Activated gamma-delta T cell (primary cell): ENCODE measurements at places on chromosomes 7 and 10.

GRCh38 chr7:42460933-42461332 lies 223.9 kb upstream of the GLI3 start:
- no peak for DNase-seq

DNA sequence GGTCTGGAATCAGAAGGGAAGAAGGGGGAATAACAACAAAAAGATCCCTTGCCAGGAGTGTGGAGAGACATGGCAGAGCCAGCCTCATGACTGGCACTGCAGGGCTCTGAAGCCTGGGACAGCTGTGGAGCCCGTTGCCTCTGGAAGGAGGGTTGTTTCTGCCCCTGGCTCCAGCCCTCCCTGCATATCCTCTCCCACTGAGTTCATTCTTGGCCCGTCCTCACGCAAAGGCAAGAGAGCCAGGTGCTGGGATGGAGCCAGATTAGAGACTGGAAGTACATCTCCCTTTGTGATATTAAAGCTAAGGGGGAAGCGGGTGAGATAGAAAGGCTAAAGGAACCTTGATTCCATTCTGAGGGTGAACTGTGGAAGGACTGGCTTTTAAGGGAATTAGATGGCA lies 141.5 kb upstream of the NPVF start:
- DNase-seq, result no peak

- DNase-seq, result no peak
These were observed 7.4 kb upstream of the LAMB1 start for GRCh38 chr7:108010377-108010776.

DNA sequence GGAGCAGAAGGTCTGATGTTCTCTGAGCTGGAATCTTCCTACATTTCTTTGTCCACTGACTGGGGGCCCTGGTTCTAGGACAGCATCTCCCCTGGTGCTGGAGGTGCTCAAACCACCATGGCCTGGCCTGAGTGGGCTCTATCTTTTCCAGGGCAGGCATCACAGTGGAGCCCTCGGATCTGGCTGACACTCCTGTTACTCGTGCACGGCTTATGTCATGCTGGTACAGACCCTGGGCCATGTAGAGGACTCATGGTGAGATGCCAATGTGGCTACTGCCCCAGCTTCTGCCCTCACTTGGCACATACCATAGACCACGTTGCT lies 96.0 kb downstream of the HIPK2 start:
- DNase-seq, result no peak

- DNase-seq, result no peak
These were observed 258.6 kb downstream of the GLRX3 start for GRCh38 chr10:130394832-130395231.

GRCh38 chr10:6279540-6280267 lies 77.0 kb downstream of the PFKFB3 start:
- no peak for DNase-seq

- DNase-seq, result no peak
These were observed 136.1 kb upstream of the CDK6 start for GRCh38 chr7:92972441-92972840.

DNA sequence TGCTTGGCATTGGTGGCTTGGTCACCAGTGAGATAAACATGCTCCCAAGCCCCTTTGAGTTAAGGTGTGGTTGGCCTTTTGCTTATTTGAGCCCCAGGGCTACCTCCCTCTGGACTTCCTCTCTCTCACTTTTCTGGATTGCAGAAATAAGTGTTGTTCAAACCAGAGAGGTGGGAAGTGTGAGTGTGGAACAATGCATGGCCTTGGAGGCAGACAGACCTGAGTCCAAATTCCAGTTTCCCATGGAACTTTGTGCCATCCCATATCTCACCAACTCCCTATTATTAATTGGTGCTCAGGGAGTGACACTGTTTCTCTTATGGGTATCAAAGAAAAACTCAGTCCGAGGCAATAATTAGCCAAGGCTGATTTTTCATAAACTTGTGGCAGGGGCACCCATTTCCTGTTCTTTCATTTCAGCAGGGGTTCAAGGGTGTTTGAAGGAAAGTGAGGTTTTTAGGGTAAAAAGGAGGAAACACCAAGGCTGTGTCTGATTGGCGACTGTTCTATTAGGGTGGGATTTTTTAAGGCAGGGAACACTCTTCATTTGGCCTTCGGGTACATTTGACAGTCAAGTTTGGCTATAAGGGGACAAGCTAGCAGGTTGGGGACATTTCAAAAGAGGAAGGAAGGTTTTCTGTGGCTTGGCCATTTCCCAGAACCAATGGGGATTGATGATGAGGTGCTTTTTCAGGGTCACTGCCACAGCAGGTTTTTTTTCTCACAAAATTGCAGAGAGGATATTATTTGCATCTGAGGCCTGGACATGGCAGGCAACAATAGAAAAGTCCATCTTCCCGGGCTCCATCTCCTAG lies 148.8 kb upstream of the NPY start:
- DNase-seq, result no peak

DNA sequence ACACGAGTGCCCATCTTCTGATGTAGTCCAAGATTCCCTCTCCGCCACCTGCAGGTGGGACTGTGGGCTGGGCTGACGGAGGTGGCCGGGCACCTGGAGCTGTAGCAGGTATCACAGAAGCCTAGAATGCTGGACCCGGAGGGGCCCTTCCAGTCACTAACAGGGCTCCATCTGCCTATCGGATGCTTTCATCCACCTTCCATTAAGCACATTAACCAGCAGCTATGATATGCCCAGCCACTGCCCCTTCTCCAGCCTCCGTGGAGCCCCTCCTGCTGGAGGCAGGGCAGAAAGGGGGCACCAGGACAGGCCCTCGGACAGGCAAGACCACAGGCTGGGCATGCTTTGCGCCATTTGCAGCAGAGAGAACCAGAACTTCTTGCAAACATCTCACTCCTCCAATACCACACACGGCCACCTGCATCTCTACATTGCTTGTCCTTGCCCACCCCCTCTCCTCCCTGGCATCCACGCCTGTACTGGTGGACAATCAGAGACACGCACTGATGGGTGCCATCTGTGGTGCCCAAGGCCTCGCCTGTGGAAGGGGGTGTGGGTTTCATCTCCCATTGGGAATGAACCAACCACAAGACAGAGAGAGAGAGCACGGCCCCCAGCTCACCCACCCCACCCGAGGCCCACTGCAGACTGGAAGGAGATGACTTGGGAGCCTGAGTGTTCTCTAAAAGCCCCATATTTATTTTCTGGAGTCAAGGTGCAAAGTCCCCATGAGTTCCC lies 16.8 kb downstream of the PRKAG2 start:
- no peak for DNase-seq

DNA sequence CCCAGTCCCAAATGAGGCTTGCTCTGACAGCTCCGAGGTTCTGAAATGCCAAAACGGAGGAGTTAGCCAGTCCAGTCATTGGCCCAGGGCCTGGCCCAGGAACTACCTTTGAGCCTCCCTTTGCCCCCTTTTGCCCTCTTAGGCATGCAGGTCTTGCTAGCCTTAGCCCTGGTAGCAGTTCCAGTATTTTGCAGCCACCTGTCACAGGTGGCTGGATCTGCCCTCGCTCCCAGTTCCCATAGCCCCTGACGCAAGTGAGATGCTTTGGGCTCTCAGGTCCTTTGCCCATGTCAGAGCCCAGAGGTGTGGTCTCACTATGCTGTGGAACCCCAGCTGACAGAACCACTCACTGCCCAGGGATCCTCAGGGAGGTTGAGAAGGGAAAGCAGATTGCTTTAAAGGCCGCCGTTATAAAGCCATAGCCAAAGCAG lies 42.0 kb downstream of the GPRIN2 start:
- no peak for DNase-seq

GRCh38 chr7:117401293-117402002 lies 25.8 kb downstream of the ASZ1 start:
- DNase-seq, result no peak

GRCh38 chr10:107160866-107161265 lies 3.6 kb downstream of the SORCS1 start:
- no peak for DNase-seq

GRCh38 chr7:39313974-39314373 lies 252.2 kb upstream of the YAE1 start:
- no peak for DNase-seq

DNA sequence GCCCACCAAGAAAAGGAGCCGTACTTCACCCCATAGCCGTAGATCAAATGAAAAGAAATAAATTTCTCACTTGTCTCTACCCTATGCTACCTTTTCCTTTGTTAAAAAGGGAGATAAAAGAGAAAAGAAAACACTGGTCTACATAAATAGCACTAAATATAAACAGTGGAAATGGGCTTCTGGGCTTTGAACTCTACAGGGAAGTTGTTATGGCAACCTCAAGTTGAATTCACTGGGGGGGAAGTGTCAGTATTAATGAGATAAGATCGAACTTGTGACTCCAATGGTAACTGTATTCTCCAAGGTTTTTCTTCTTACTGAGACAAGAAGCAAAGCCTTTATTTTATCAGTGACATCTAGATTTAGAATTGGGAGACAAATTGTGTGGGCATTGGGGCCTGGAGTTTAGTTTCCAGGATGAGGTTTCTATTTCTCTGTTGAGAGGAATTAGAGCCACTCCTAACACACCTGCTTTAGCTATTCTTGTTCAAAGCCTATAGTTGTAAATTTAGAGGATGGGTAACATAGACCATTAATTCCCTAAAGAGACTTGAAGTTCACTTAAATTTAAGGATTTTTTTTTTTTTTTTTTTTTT lies 604.3 kb upstream of the GALNT17 start:
- no peak for DNase-seq

- DNase-seq, result no peak
These were observed 122.3 kb upstream of the GALNT17 start for GRCh38 chr7:71009636-71010035.

GRCh38 chr7:74454925-74455288 lies 1.2 kb downstream of the GTF2IRD1 start:
- DNase-seq, result no peak
